ENCODE measurements at places on chromosomes 1 and 21.

GRCh38 chr1:9960706-9961562 is 17.7 kb downstream of the NMNAT1 start:
- peak; percentile 82 for DNase-seq

DNA sequence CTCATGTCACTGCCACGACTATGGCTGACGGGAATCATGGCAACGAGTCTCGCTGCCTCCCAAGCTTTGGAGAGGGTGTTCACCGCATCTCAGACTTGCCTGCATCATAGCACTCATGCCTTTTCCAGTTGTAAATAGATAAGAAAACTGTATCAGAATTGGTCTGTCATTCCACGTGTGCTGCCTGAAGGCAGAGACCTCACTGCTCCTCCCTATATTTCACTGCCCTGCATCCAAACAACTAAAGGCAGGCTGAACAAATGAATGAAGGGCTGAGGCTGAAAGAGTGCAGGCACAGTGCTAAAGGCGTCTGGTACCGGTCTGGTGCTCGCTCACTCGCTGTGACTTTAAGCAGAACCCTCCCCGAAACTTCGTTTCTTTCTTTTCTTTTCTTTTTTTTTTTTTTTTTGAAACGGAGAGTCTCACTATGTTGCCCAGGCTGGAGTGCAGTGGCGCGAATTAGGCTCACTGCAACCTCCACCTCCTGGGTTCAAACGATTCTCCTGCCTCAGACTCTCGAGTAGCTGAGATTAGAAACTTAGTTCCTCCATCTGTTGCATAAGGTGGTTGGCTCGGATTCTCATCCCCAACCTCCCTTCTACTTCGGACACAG is 542 bp downstream of the EIF2B3 start:
- DNase-seq: no peak

DNA sequence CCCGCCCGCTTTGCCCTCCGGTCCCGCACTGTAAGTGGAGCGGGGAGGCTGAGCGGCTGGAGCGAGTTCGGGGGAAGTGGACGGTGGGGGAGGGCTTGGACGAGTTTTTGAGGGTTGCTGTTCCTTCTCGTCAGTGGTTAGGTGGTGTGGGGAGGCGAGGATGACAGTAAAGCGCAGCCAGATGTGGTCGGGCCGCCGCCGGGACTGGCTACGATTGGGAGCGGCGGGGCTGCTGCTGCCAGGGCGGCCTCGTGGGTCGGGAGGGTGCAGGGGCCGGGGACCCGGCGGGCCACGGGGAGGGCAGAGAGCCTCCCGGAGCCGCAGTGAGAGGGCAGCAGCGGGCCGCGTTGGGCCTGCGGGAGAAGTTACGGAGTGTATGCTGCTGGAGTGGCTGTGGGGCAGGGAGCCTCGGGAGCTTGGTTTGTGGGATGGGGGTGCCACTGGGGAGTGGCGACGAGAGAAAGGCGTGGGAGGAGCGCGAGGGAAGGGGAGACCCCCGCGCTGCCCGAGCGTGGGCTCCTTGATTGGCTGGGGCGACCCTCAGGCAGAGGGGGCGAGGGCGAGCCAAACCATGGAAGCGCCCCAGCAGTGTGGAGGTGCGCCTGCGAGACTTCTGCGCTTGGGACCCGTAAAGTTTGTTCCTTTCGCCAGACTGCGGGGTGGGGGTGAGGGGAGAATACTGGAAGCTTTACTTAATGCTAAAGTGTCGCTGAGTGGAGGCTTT is 2.1 kb downstream of the ADGRL2 start:
- no peak for DNase-seq

GRCh38 chr21:35926003-35926740 is 134.2 kb downstream of the SETD4 start:
- no peak for DNase-seq

GRCh38 chr21:34132202-34132601 is 58.8 kb downstream of the MRPS6 start:
- DNase-seq: no peak

GRCh38 chr1:36339615-36340014 is 16.2 kb upstream of the EVA1B start:
- no peak for DNase-seq

- no peak for DNase-seq
These were observed 29.9 kb downstream of the NUAK2 start for GRCh38 chr1:205291596-205291995.

- no peak for DNase-seq
These were observed 70.8 kb upstream of the SIM2 start for GRCh38 chr21:36628106-36628505.

- no peak for DNase-seq
These were observed 359.3 kb upstream of the RUNX1 start for GRCh38 chr21:35408401-35408800.

Data from DMS 273 treated with DMSO at 0.1 percent for 48 hours (cell line).